ENCODE measurements at places on chromosomes 12 and 14.

DNA sequence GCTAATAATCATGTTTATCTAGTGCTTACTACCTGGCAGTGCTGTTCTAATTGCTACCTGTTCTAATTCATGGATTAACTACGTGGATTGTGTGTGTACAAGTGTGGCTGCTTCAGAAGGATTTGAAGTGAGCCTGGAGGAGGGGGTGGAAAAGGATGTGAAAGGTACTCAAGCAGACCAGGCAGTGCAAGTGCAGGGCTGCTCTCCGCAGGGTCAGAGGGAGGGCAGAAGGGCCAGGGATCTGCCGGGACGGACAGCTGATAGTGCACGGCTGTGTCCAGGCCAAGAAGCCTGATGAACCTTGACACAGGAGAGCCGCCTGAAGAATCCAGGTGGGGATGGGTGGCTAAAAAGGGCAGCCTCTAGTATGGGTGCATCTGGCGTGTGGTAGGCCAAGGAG, 28.5 kb downstream of the PIWIL1 start:
- no peak for DNase-seq

DNA sequence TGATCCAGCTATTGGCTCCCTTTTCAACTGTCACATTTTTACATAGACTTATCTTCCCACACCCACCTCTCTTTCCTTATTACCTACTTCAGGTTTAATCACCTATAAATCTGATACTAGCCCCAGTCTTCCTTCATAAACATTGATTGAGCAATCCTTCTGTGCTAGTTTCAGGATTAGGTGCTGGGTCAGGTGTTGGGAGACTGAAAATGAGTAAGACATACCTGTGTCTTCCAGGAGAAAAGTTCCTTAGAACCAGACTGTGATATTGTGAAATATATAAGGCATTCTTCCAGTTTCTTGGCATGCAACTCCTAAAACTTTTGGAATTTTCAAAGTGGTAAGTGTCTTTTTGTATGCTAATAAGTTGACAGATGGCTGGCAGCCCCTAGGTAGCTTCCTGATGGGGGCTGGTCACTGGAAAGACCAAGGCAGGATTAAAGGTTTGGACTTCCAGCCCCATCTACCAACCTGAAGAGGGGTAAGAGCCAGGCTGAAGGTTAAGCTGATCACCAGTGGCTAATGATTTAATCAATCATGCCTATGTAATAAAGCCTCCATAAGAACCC, 4.6 kb downstream of the ANO6 start:
- no peak for DNase-seq

- no peak for DNase-seq
Observed at GRCh38 chr14:22188318-22188717, 400.7 kb downstream of the DAD1 start.

GRCh38 chr14:28635387-28635786, 131.2 kb upstream of the FOXG1 start:
- DNase-seq: no peak

DNA sequence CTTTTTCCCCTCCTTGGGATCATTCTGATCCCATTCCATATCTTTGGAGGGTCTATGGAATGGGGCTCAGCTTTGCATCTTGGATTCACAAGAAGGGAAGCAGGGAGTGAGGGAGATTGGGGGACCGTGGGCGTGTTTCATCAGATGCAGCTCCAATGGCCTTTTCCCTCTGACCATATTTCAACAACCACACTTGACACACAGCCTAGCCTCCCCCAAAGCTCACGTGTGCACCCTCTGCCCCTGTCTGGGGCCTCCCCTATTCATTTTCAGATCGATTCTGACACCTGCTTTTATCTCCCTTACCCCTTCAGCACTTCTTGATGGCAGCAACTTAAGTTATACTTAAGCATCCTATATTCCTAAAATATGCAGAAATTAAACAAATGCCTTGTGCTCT, 126.6 kb downstream of the CHST11 start:
- no peak for DNase-seq

GRCh38 chr12:113244478-113244958, 23.3 kb downstream of the TPCN1 start:
- DNase-seq: no peak

GRCh38 chr12:123152833-123153232, 1.9 kb upstream of the PITPNM2 start:
- no peak for DNase-seq

DNA sequence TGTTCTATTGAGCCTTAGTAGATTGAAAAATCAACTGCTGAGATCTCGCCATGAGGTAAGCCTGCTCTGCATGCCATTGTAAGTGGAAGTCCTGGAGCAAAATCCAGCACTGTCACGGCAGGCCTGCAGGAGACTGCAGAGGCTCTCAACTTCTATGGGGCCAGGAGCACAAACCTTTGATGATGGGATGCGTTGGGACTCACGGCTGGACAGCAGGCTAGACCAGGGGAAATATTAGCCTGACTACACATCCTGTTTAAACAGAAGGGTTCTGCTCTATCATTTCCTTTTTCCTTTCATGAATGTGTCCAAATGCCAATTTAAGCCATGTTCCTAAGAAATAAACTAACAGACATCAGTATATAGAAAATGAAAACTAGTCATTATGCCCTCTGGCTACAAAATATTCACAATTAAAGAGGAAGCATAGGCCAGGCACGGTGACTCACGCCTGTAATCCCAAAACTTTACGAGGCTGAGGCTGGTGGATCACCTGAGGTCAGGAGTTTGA, 33.9 kb upstream of the RASSF8 start:
- DNase-seq: no peak

- DNase-seq: no peak
Observed at GRCh38 chr12:21350975-21351374, 16.3 kb upstream of the SLCO1A2 start.

DNA sequence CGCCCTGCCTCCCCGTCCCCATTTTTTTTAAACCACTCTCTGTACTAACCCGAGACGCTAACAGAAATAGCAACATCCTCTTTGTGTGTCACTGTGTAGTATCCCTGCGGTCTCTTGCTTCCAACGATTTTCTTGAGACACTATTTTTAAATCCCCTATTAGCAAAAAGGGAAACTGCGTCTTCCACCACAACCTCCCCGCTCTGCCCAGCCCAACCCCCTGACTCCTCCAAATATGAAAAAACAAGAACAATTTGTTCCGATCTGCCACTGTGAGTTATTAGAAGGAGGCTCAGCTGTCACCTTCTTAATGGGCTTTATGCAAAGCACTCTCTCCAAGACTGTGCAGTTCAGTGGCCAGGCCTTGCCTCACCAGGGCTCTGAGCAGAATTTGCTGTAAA, 76.3 kb downstream of the MAP1LC3B2 start:
- DNase-seq: no peak

GRCh38 chr12:99573980-99574379, 73.6 kb upstream of the GARIN6 start:
- DNase-seq: no peak

DNA sequence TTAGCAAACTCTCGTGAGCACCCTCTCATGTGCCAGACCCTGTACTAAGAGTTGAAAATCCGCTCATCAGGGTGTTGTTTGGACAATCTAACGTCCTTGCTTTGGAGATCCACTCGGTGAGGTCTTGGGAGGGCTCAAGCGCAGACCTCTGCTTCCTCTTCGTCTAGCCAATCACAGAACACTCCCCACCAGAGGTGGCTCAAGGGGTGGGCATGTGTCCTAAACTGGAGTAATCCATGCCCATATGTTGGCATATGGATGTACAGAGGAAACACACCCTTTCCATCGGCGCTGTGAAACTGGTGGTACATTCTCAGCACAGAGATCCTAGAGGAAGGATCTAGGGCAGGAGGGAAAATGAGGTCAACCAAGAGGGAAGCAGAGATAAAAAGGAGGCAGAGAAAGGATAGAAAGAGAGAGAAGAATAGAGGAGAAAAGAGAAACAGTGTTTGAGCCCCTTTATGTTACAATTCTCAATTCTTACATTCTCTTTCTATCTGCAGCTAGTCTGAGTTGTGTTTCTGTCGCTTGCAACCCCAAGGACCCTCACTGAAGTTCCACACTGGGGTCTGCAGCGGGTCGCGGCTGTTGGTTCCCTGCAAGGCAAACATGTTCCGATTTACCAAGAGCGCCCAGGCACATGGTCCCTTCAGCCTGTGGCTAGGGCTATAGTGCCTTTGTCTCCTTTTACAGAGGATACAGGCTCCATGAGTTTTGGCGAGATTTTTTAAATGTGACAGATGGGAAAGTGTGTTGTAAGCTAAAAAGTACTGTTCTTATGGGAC, 40.5 kb downstream of the DLK1 start:
- no peak for DNase-seq

DNA sequence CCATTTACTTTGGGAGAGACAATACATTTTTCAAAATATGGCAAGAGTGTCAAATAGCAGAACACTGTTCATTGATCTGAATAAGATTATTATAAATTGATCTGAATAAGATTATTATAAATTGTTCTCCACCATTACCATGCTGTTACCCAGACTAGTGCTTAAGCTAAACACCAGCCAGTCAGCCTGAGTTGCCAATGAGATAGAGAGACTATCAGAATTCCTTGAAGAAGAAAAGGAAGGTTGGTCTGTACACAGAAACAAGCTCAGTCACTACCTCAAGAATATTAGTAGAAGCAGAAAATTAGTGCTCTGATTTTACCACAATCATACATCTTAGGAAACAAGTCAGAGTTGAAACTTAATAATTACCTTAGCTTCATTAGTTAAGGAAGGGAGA, 469.8 kb downstream of the FOXG1 start:
- no peak for DNase-seq

DNA sequence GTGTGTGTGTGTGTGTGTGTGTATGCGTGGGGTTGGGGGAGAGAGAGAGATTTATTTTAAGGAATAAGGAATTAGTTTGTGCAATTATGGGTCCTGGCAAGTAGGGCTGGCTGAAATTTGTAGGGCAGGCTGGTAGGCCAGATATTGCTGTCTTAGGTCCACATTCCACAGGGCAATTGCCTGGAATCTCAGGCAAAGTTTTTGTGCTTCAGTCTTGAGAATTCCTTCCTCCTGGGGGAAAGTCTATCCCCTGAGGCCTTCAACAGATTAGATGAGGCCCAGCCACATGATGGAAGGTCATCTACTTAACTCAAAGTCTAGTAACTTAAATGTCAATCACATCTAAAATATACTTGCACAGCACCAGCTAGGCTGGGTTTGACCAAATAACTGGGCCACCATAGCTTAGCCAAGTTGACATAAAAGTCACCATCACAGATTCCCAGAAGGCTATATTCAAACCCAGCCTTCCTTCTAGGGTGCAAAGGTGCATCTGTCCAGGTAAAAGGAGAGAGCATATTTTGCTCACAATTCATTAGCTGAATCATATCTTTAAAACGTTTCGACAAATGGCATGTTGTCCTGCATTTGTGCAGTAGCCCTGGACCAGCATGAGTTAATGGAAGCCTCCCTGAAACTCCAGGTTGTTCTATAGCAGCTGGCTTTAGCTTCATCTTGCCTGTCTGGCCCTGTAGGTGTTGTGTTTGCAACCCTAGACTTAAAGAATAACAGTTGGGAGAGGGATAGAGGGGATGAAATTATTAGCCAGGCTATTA, 63.1 kb downstream of the C14orf132 start:
- no peak for DNase-seq

Measured in right renal cortex interstitium (tissue), 3 donors.